ENCODE measurements at places on chromosomes 4 and X.

DNA sequence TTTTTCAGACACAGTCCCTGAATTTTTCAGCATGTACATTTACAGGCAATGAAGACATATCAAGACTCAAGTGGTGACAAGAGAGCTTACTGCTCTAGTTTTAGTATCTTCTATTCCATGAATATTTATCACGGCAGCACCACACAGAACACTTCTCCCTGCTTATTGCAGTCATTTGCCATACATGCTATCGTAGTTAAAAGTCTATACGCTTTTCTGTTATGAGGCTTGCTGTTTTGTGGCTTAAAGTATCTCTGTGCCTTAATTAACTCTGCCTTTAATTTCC is 65.4 kb upstream of the GK2 start:
- H3K27me3 ChIP-seq = peaks cover 3% of the 10 kb centered on the region
- no peaks in the 10 kb centered on the region for H3K36me3 ChIP-seq
- no peaks in the 10 kb centered on the region for H3K4me1 ChIP-seq
- H3K4me3 ChIP-seq = no peak overlapping the region
- DNase-seq = no peak

DNA sequence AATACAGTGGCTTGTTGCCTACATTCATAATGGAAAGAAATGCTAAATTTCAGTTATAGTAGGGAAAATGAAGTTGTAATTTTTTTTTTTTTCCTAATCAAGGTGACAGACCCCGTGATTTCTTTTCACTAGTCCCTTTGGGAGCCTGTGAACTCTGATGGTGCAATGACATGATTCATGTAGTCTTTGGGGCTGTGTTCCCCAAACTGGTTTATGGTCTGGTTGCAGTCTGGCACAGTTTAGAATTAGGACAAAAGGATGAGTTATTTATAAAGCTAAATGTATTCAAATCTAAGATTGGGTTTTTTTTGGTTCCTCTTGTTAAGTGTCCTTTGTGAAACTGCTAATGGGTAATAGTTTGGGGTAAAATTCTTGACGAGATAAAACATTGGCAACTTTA is 66.0 kb downstream of the REPS2 start:
- no peak for DNase-seq
- H3K4me1 ChIP-seq = no peaks in the 10 kb centered on the region
- H3K36me3 ChIP-seq = no peaks in the 10 kb centered on the region
- H3K27me3 ChIP-seq = peaks cover 7% of the 10 kb centered on the region
- H3K4me3 ChIP-seq = no peak overlapping the region
- H3K27ac ChIP-seq = no peak overlapping the region

- peaks cover 12% of the 10 kb centered on the region for H3K4me1 ChIP-seq
- peaks cover 19% of the 10 kb centered on the region for H3K36me3 ChIP-seq
- no peak overlapping the region for H3K27ac ChIP-seq
Measured at GRCh38 chrX:2484256-2484655, 16.5 kb downstream of the DHRSX start.

- H3K27me3 ChIP-seq = peaks cover 6% of the 10 kb centered on the region
- no peaks in the 10 kb centered on the region for H3K36me3 ChIP-seq
- no peak for DNase-seq
- no peak overlapping the region for H3K4me3 ChIP-seq
- no peak overlapping the region for H3K27ac ChIP-seq
- H3K4me1 ChIP-seq = no peaks in the 10 kb centered on the region
Measured at GRCh38 chrX:155857561-155857960, 23.6 kb upstream of the VAMP7 start.

- H3K36me3 ChIP-seq = no peaks in the 10 kb centered on the region
- DNase-seq = no peak
- no peak overlapping the region for H3K27ac ChIP-seq
- no peaks in the 10 kb centered on the region for H3K4me1 ChIP-seq
- H3K4me3 ChIP-seq = no peak overlapping the region
Measured at GRCh38 chrX:12013211-12013618, 125.1 kb upstream of the FRMPD4 start.

- H3K4me1 ChIP-seq = peaks cover 44% of the 10 kb centered on the region
- H3K4me3 ChIP-seq = no peak overlapping the region
- H3K27ac ChIP-seq = peak overlapping the region; percentile 45
- H3K36me3 ChIP-seq = no peaks in the 10 kb centered on the region
- no peak for DNase-seq
Measured at GRCh38 chr4:181259081-181259709, 984.0 kb upstream of the TENM3 start.

DNA sequence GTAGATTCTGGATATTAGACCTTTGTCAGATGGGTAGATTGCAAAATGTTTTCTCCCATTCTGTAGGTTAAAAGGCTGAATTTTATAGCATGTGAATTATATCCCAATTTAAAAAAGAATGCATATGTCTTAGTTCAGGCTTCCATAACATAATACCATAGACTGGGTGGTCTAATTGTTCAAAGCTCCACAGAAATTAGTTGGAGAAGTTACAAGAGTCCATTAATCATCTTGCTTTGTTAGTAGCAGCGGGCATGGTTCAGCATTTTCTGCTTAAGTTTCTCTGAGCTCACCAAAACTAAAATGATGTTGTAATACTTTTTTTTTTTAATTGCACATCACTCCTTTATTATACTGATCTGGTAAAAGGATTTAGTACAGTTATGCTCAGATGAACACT is 1.8 kb downstream of the PGAM4 start:
- no peaks in the 10 kb centered on the region for H3K4me1 ChIP-seq
- no peaks in the 10 kb centered on the region for H3K27me3 ChIP-seq
- peaks cover 6% of the 10 kb centered on the region for H3K36me3 ChIP-seq
- no peak for DNase-seq

DNA sequence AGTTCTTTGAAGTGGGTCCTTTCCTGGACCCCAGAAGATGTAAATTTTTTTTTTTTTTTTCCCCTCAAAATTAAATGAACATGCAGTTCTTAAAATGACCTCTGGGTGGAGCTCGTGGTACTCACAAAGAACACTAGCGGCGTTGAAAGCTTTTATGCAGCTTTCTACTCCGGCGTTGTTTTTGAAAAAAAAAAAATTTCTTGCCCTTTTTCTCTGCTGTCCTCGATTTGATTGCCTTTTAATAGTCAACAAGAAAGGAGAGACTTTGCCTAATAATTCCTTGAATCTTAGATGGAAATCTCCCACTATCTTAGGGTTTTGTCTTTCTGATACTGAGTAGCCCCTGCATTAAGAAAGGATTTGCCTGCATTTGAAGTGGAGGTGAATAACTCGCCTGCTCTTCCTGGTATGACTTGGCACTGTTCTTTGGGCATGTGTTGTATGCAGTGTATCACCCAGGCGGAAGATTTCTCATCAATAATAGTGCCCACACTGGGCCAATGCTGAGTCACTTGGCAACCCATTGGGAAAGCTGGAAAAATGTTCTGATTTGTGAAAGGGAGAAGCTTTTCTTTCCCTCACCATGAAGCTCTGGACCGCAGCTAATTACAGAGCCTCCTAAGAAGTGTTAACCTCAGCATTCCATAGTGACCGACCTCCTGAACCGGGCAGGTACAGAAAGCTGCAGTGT is 104.0 kb downstream of the PHEX start:
- peaks cover 36% of the 10 kb centered on the region for H3K4me1 ChIP-seq
- H3K27me3 ChIP-seq = no peaks in the 10 kb centered on the region
- peak overlapping the region; percentile 52 for H3K27ac ChIP-seq
- no peaks in the 10 kb centered on the region for H3K36me3 ChIP-seq
- H3K4me3 ChIP-seq = peak overlapping the region; percentile 10
- peak; percentile 61 for DNase-seq

- no peak overlapping the region for H3K27ac ChIP-seq
- H3K4me1 ChIP-seq = peaks cover 14% of the 10 kb centered on the region
- H3K36me3 ChIP-seq = no peaks in the 10 kb centered on the region
- DNase-seq = no peak
Measured at GRCh38 chr4:148834804-148835631, 392.8 kb upstream of the NR3C2 start.

- no peak overlapping the region for H3K27ac ChIP-seq
- H3K4me1 ChIP-seq = peaks cover 16% of the 10 kb centered on the region
- H3K27me3 ChIP-seq = peaks cover 7% of the 10 kb centered on the region
- no peak for DNase-seq
- H3K4me3 ChIP-seq = no peak overlapping the region
Measured at GRCh38 chr4:5941601-5942000, 48.7 kb upstream of the CRMP1 start.

GRCh38 chr4:97987019-97987648 is 156.1 kb downstream of the STPG2 start:
- no peak overlapping the region for H3K4me3 ChIP-seq
- no peak overlapping the region for H3K27ac ChIP-seq
- no peak for DNase-seq
- H3K4me1 ChIP-seq = no peaks in the 10 kb centered on the region
- no peaks in the 10 kb centered on the region for H3K36me3 ChIP-seq
- H3K27me3 ChIP-seq = no peaks in the 10 kb centered on the region

DNA sequence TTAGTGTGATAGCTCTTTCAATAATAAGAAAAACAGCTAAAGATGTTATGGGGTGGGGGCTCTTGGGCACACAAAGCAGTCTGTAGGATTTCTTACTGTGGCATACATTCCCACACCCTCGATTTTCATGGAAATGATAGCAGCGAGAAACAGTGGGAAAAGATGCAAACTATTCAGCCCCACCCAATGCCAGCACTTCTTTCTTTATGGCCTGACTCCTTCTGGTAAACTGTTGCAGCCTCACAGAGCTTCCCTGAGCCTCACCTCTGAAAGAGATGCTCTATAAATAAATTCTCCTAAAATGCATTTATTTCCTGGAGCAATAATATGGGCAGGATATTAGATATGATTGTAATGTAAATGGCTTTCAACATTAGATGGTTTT is 910 bp downstream of the ANK2 start:
- no peaks in the 10 kb centered on the region for H3K4me1 ChIP-seq
- H3K27me3 ChIP-seq = no peaks in the 10 kb centered on the region
- peaks cover 3% of the 10 kb centered on the region for H3K36me3 ChIP-seq
- no peak overlapping the region for H3K27ac ChIP-seq
- peak overlapping the region; percentile 6 for H3K4me3 ChIP-seq

GRCh38 chr4:120897981-120898719 is 24.4 kb downstream of the PRDM5 start:
- no peak for DNase-seq
- no peak overlapping the region for H3K4me3 ChIP-seq
- H3K36me3 ChIP-seq = peaks cover 20% of the 10 kb centered on the region
- H3K27me3 ChIP-seq = no peaks in the 10 kb centered on the region
- H3K4me1 ChIP-seq = no peaks in the 10 kb centered on the region
- H3K27ac ChIP-seq = no peak overlapping the region

- DNase-seq = no peak
- H3K4me3 ChIP-seq = no peak overlapping the region
- H3K4me1 ChIP-seq = peaks cover 27% of the 10 kb centered on the region
- H3K27ac ChIP-seq = peak overlapping the region; percentile 43
Measured at GRCh38 chrX:24485976-24486680, 21.0 kb downstream of the PDK3 start.

- H3K4me1 ChIP-seq = no peaks in the 10 kb centered on the region
- no peak for DNase-seq
- H3K27me3 ChIP-seq = no peaks in the 10 kb centered on the region
- H3K36me3 ChIP-seq = no peaks in the 10 kb centered on the region
- no peak overlapping the region for H3K27ac ChIP-seq
- H3K4me3 ChIP-seq = no peak overlapping the region
Measured at GRCh38 chr4:32136081-32136787, 1416.1 kb downstream of the PCDH7 start.

DNA sequence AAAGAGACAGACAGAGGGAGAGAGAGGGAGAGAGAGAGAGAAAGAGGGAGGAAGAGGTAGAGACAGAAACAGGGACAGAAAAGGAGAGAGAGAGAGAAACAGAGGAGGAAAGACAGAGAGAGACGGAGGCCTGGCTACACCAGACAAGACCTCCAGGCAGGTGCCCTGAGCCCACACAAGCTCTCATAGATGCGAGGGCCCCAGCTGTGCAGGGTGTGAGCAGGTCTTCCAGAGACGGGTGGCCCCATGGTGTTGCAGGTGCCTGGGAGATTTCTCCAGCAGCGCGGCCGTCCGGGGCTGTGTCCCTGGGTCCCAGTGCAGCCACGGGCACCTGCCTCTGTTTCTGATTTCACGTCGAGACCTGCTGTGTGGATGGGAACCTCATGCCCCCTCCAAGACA is 253.0 kb downstream of the SHOX start:
- no peaks in the 10 kb centered on the region for H3K4me1 ChIP-seq
- H3K27ac ChIP-seq = no peak overlapping the region
- no peak for DNase-seq
- no peak overlapping the region for H3K4me3 ChIP-seq

DNA sequence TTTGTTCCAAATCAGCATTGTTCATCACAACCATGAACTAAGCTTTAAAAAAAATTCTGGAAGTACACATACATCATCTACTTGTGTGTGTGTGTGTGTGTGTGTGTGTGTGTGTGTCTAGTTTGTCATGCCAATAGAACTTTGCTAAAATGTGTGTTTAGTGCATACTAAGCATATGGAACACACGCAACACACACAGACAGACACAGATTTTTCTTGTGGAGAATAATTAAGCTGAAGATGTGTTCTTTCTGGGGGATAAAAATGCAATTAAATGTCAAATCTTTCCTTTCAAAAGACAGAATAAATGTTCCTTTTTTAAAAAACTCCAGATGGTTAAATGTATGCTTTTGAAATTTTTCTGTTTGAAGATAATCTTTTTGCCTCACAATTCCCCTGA is 530.4 kb upstream of the INTU start:
- no peaks in the 10 kb centered on the region for H3K27me3 ChIP-seq
- no peak overlapping the region for H3K27ac ChIP-seq
- H3K36me3 ChIP-seq = peaks cover 3% of the 10 kb centered on the region
- H3K4me1 ChIP-seq = peaks cover 12% of the 10 kb centered on the region

GRCh38 chrX:5852941-5853340 is 375.7 kb downstream of the NLGN4X start:
- H3K27me3 ChIP-seq = no peaks in the 10 kb centered on the region
- no peaks in the 10 kb centered on the region for H3K4me1 ChIP-seq
- no peaks in the 10 kb centered on the region for H3K36me3 ChIP-seq
- no peak overlapping the region for H3K4me3 ChIP-seq

DNA sequence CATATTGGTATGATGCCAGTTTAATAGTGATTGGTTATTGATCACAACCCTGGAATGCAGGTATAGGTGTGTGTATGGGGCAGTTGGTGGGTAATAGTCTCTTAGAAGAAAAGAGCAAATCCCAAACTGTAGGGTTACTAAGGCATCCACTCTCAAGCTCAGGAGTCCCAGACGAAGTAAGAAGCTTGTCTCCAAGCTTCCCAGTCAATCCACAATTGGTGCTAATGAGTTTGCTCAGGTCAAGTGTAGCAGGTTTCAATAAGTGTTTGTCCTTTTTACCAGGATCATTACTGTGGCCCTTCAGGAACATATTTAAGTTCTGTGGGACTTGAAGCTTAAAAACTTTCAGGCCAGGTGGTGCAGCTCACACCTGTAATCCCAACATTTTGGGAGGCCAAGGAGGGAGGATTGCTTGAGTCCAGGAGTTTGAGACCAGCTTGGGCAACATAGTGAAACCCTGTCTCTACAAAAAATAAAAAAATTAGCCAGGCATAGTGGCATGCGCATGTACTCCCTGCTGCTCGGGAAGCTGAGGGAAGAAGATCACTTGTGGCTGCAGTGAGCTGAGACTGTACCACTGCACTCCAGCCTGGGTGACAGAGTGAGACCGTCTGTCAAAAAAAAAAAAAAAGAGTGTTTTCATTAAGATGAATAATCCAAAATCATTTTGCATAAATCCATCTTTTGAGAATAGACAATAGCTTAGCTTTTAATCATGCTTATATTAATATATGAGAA is 166.8 kb downstream of the UNC5C start:
- no peak for DNase-seq
- no peaks in the 10 kb centered on the region for H3K36me3 ChIP-seq
- H3K4me1 ChIP-seq = peaks cover 3% of the 10 kb centered on the region
- H3K27ac ChIP-seq = no peak overlapping the region
